PC-9 (cell line): ENCODE measurements at places on chromosomes 2 and 18. TPM values are rescaled to one million over a fixed set of nuclear protein-coding genes. Genes with fewer than 3 reads are reported as not detected.

DNA sequence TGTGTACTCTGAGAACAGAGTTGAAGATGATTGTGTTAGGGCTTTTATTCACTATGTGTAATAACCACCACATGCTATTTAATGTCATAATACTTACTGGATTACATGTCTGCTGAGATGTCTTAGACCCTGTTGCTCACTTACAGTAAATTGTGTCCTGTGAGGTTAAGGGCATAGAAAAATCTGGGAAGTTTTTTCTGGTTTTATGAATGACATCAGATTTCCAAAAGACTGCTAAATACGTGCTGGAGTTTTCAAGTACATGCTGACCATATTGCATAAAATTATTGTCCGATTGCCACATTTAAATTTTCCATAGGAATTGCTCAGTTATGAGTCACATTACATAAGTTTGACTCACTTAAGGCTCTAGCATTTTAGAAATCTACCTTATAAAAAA, 96.7 kb upstream of the COL5A2 start:
- H3K27ac ChIP-seq, result no peak overlapping the region
- no peaks in the 10 kb centered on the region for H3K36me3 ChIP-seq
- DNase-seq, result no peak
- no peak overlapping the region for H3K4me3 ChIP-seq
- H3K27me3 ChIP-seq, result no peaks in the 10 kb centered on the region

DNA sequence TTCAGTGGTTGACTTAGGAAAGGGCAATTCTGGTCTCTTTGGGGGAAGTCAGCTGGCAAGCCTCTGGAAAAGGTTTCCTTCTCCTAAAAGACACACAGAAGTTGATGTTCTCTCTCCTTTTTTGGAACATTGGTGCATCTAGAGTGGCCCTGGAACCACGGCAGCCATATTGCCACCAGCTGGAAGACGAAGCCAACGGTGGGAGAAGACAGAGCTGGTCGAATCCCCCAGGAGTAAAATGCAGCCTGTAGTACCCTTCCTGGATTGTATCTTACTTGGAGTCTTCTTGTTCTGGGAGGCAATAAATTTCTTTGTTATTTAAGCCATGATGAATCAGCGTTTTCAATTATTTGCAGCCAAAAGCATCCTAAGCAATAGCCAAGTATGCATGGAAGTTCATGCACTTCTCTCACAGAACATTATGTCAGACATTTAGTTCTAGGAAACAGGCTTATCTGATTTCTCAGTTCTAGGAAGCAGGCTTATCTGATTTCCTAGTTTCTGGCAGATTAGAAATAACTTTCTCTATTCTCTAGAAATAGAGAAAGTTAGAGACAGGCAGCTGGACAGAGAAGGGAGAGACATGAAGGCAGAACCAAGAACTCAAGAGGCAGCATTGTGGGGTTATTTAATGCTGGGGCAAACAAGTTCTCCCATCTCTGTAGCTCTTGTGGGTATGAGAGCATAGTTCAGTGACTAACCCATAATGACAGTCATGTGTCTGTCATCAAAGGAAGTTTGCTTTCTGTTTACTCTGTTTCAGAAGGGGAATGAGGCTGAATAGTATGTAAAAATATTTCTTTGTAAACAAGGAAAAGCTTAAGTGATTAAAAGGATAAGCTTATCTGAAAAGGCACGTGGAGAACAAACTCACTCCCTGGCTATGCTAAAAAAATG, 40.5 kb upstream of the NABP1 start:
- no peaks in the 10 kb centered on the region for H3K27me3 ChIP-seq
- H3K4me1 ChIP-seq, result peaks cover 72% of the 10 kb centered on the region
- peak overlapping the region; percentile 47 for H3K4me3 ChIP-seq
- no peak for DNase-seq
- H3K36me3 ChIP-seq, result no peaks in the 10 kb centered on the region
- peak overlapping the region; percentile 100 for H3K27ac ChIP-seq

GRCh38 chr18:74142252-74142651, 5.4 kb downstream of the FBXO15 start:
- H3K4me1 ChIP-seq, result peaks cover 6% of the 10 kb centered on the region
- H3K4me3 ChIP-seq, result no peak overlapping the region
- no peaks in the 10 kb centered on the region for H3K27me3 ChIP-seq
- no peak for DNase-seq
- H3K36me3 ChIP-seq, result no peaks in the 10 kb centered on the region

- DNase-seq, result no peak
- H3K4me1 ChIP-seq, result no peaks in the 10 kb centered on the region
- H3K4me3 ChIP-seq, result no peak overlapping the region
- H3K36me3 ChIP-seq, result no peaks in the 10 kb centered on the region
- H3K27ac ChIP-seq, result no peak overlapping the region
Measured at GRCh38 chr2:72673279-72673678, 152.6 kb downstream of the EXOC6B start.

DNA sequence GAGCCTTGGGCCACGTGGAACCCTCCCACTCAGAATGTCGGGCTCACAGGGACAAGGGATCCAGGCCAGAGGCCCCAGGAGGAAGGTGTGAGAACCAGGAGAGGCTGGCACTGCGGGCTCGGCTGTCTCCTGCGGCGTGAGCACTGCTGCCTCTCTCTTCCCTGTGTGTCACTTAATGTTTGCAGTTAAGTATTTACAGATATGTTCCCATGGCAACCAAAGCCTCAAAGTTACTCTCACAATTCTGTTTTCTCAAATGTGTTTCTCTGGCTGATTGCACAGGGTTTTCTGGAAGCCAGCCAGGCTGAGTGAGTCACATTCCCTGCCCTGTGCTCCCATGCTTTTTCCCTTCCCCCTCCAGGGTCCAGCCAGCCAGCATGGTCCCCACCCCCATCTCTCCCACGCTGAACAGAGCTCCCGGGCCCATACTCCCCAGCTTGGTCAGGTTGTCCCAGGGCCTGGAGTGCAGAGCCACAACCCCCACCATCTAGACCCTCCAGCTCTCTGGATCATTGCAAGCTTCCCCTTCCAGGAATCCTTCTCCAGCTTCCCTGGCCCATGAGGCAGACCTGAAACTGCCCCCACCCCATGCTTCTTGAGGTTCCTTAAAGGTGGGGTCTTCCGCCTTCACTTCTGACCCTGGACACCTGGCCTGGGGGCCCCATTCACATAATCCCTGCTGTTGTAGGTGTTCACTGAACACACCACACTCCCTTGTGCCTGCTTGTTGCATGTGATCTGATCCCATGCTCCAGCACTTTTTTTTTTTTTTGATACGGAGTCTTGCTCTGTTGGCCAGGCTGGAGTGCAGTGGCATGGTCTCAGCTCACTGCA, 265.9 kb downstream of the CELF4 start:
- no peak overlapping the region for H3K4me3 ChIP-seq
- H3K27ac ChIP-seq, result no peak overlapping the region
- DNase-seq, result peak; percentile 88
- peaks cover 9% of the 10 kb centered on the region; the same call in 1 of the 2 replicates for H3K4me1 ChIP-seq

Gene KCNE4
- total RNA-seq, result 0.11 TPM in 1 of 2 replicates, not detected in the other

- peak overlapping the region; percentile 85 for H3K4me3 ChIP-seq
- H3K36me3 ChIP-seq, result no peaks in the 10 kb centered on the region
- no peak for DNase-seq
- H3K27me3 ChIP-seq, result no peaks in the 10 kb centered on the region
- no peaks in the 10 kb centered on the region for H3K4me1 ChIP-seq
- no peak overlapping the region for H3K27ac ChIP-seq
Measured at GRCh38 chr2:153873052-153874048, 1.6 kb downstream of the GALNT13 start.

DNA sequence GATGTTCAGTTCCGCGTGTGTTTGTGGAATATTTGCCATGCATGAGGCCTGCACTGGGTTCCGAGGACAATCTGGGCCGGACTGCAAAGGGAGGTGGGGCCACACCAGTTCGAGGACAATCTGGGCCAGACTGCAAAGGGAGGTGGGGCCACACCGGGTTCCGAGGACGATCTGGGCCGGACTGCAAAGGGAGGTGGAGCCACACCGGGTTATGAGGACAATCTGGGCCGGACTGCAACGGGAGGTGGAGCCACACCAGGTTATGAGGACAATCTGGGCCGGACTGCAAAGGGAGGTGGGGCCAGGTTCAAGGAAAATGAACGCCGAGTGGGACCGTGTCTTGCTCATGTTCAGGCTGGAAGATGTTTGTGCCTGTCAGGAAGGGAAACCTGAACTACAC, 97.8 kb upstream of the HDAC4 start:
- H3K36me3 ChIP-seq, result no peaks in the 10 kb centered on the region
- no peaks in the 10 kb centered on the region for H3K4me1 ChIP-seq
- no peak for DNase-seq
- no peak overlapping the region for H3K4me3 ChIP-seq
- H3K27me3 ChIP-seq, result peaks cover 100% of the 10 kb centered on the region
- no peak overlapping the region for H3K27ac ChIP-seq

DNA sequence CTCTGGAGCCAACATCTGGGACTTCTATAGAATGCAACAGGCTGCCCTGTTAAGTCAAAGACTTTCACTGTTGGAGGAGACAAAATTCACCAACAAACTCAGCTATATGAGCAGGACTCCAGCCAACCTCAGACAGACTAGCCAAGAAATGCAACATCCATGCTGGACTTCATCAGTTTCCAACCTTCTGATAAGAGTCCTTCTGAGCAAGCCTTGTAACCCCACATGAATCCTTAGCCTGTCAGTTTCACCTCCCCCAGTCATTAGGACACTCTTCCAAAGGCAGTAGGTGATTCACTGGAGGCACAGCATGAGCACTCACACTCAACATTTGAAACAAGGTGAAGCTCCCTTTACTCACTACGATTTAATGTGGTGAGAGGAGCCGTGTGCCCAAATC, 5.8 kb downstream of the TBC1D8 start:
- peak overlapping the region; percentile 20 for H3K27ac ChIP-seq
- no peaks in the 10 kb centered on the region for H3K27me3 ChIP-seq
- no peak overlapping the region for H3K4me3 ChIP-seq
- DNase-seq, result peak; percentile 50
- peaks cover 82% of the 10 kb centered on the region for H3K4me1 ChIP-seq

Gene AGXT
- total RNA-seq, result not detected in 2 replicates

Gene DHRS9
- not detected in 2 replicates for total RNA-seq

Gene UBXN4
- total RNA-seq, result 75.6 and 95.0 TPM in 2 replicates

DNA sequence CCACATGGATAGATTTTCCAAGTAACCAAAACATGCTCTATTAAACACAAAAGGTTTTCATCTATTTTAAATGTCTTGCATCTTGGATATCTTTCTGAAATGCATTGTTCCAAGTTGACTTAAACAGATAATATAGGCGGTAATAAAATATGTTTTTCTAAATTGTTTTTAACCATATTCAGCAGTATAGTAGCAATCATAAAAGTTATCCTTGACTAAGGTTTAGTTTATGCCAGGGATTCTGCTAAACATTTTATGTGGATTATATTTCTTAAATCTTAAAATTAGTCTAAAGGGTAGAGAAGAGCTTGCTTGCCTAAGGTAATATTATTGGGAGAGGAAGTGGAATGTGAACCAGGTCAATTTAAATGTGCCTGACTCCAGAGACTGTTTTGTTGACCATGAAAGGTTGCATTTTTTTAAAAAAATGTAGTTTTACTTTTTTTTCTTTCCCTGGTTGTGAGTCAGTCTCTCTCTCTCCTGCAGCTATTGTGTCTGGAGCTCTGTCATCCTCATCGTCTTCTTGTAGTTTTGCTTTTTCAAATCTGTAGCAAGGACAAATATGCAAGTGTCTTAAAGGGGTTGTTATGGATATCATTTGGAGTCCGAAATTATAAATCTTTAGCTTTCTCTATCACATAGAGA, 309.1 kb upstream of the COL3A1 start:
- H3K27ac ChIP-seq, result no peak overlapping the region
- no peak overlapping the region for H3K4me3 ChIP-seq
- H3K27me3 ChIP-seq, result no peaks in the 10 kb centered on the region
- H3K36me3 ChIP-seq, result no peaks in the 10 kb centered on the region
- DNase-seq, result no peak

GRCh38 chr2:238689871-238690389, 158.0 kb upstream of the TWIST2 start:
- DNase-seq, result no peak
- peaks cover 22% of the 10 kb centered on the region for H3K4me1 ChIP-seq
- H3K27me3 ChIP-seq, result peaks cover 58% of the 10 kb centered on the region
- H3K4me3 ChIP-seq, result no peak overlapping the region

Gene EVA1A
- total RNA-seq, result 10.8 and 18.2 TPM in 2 replicates

Gene EML6
- total RNA-seq, result 3.7 and 6.7 TPM in 2 replicates

- no peak overlapping the region for H3K27ac ChIP-seq
- no peak for DNase-seq
- H3K27me3 ChIP-seq, result no peaks in the 10 kb centered on the region
- no peaks in the 10 kb centered on the region for H3K4me1 ChIP-seq
- H3K36me3 ChIP-seq, result no peaks in the 10 kb centered on the region
- H3K4me3 ChIP-seq, result no peak overlapping the region
Measured at GRCh38 chr2:155062922-155063258, 364.4 kb downstream of the KCNJ3 start.

- no peaks in the 10 kb centered on the region for H3K4me1 ChIP-seq
- H3K27me3 ChIP-seq, result no peaks in the 10 kb centered on the region
- H3K27ac ChIP-seq, result no peak overlapping the region
- H3K36me3 ChIP-seq, result no peaks in the 10 kb centered on the region
- DNase-seq, result no peak
Measured at GRCh38 chr2:180352620-180353019, 345.5 kb upstream of the CWC22 start.

GRCh38 chr2:13676269-13676668, 956.2 kb upstream of the LRATD1 start:
- no peaks in the 10 kb centered on the region for H3K4me1 ChIP-seq
- no peak for DNase-seq
- no peak overlapping the region for H3K4me3 ChIP-seq
- H3K36me3 ChIP-seq, result no peaks in the 10 kb centered on the region
- no peak overlapping the region for H3K27ac ChIP-seq

DNA sequence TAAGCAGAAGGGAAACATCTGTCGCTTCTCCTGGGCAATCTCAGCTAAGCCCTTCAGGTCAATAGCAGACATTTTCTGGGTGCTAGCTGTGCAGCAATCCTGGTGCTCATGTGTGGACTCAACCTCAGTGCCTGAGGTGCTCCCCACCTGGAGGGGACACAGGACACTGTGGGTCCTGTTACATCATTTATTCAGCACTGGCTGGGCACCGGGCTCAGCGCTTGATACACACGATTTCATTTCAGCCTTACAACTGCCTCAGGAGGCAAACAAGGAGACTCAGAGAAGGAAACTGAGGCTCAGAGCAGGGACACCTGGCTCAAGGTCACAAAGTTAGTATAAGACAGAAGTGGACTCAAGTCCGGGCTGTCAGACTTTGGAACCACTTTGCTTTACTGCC, 46.7 kb downstream of the MARCO start:
- H3K4me1 ChIP-seq, result peaks cover 60% of the 10 kb centered on the region
- peak overlapping the region; percentile 82 for H3K27ac ChIP-seq
- DNase-seq, result no peak
- H3K36me3 ChIP-seq, result no peaks in the 10 kb centered on the region
- no peak overlapping the region for H3K4me3 ChIP-seq

GRCh38 chr18:69490813-69491212, 90.1 kb downstream of the DOK6 start:
- H3K27me3 ChIP-seq, result no peaks in the 10 kb centered on the region
- H3K27ac ChIP-seq, result no peak overlapping the region
- H3K4me1 ChIP-seq, result no peaks in the 10 kb centered on the region
- H3K36me3 ChIP-seq, result no peaks in the 10 kb centered on the region
- no peak for DNase-seq
- no peak overlapping the region for H3K4me3 ChIP-seq

DNA sequence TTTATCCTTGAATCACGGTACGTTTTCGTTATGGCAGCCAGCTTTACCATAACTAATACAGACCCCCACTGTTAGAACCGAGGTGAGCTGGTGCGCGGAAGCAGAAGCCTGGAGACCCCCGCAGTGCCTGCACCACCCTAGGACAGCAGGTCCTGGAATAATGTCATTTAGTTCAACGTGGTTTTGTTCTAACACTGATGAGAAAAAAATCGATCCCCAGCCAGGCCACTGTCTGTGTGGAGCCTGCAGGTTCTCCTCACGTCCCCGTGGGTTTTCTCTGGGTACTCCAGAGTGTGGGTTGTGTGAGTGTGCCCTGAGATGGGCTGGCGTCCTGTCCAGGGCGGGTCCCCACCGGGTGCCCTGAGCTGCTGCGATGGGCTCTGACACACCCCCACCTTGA, 69.9 kb upstream of the ST3GAL5 start:
- no peak for DNase-seq
- no peaks in the 10 kb centered on the region for H3K36me3 ChIP-seq
- no peak overlapping the region for H3K4me3 ChIP-seq
- peaks cover 22% of the 10 kb centered on the region for H3K4me1 ChIP-seq
